ENCODE measurements at places on chromosomes 2 and 18.

- DNase-seq: peak; percentile 42
Measured at GRCh38 chr2:200575957-200576356, 9.9 kb upstream of the AOX1 start.

DNA sequence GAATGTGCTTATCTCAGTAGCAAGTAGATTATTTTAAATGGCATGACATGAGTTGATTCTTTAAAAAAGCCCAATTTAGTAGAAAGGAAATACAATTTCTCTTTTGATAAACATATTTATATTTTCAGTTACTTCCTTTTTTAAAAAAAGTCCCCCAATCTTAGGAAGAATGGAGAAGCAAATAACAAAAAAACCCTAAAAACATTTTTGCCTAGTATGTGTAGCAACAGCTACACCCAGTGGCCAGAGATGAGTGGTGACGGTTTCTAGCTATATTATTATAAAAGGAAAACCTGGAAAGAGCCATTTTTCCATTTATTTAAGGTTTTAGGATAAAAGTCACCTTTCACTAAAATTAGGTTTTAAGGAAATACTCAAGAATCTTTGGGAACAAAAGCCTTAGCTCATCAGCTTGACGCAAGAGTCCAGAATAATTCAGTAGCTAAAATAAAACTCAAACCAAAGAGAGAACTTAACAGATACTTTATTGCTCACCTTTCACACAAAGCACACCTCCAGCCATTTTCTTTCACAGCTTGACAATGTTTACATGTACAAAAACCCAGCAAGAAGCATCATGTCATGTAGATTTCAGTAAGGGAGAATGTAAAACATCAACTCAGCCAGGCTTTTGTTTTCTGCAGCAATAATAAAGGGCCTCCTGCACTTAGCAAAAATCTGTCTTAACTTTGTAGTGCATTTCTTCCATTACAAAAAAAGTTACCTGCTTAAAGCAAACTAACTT, 15.7 kb downstream of the FAM98A start:
- peak; percentile 53 for DNase-seq

GRCh38 chr2:42917425-42917927, 125.1 kb upstream of the HAAO start:
- no peak for DNase-seq

DNA sequence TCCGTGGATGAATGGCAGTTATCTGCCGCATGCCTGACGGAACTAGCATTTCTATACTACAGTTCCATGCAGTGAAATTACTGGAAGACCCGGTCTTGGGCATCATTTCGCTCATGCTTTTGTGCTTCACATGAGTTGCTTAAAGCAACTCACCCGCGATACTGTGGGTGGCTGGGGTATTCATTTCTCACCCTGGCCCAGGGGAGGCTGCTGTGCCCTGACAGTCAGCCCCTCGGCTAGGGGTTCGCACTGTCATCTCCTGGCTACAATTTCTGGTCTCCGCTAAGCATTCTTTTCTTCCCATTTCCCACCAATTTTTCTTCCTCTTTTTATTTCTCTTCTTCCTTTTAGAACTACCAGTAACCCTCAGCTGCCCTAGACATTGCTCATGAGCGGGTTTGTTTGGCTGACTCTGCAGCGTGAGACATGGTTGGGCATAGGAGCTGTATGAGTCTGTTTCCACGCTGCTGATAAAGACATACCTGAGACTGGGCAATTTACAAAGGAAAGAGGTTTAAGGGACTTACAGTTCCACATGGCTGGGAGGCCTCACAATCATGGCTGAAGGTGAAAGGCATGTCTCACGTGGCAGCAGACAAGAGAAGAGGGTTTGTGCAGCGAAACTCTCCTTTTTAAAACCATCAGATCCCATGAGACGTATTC, 16.5 kb upstream of the CNDP2 start:
- DNase-seq: no peak

DNA sequence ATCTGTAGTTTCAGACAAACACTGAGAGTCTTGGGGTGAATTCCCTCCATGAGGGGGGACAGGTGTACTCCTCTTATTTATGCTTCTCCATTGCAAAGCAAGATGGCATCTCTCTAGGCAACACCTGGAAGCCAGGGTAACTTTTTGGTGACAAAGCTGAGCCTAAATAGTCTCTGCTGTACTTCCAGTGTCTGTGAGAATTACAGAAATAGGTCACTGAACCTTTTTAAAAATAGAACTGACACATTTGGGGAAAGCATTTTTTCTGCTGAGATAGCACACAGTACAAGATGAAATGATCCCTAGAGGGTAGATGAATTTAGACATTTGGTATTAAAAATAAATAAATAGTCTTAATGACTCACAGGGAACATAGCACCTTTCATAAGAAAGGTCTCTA, 71.7 kb upstream of the SP3 start:
- no peak for DNase-seq

DNA sequence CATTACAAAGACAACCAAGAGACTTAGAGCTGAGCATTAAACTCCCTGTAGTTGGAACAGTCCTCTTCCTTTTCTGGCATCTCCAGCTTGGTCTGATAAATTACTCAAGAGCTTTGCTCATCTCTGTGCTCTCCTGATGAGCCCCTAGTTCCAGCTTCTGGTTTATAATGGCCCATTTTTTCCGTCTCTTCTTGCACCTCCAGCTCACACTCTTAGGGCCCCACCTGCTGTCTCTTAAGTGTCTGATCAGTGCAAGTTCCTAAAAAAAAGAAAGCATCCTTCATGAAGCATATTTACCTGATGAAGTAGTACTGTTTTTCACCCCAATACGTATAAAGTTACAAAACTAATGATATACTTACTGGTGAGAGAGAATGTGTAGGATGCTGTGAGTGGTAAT, 822.9 kb downstream of the RNF144A start:
- DNase-seq: no peak

- no peak for DNase-seq
Measured at GRCh38 chr18:62781262-62781661, 65.9 kb downstream of the PHLPP1 start.

- no peak for DNase-seq
Measured at GRCh38 chr2:135676031-135676430, 65.6 kb upstream of the UBXN4 start.

DNA sequence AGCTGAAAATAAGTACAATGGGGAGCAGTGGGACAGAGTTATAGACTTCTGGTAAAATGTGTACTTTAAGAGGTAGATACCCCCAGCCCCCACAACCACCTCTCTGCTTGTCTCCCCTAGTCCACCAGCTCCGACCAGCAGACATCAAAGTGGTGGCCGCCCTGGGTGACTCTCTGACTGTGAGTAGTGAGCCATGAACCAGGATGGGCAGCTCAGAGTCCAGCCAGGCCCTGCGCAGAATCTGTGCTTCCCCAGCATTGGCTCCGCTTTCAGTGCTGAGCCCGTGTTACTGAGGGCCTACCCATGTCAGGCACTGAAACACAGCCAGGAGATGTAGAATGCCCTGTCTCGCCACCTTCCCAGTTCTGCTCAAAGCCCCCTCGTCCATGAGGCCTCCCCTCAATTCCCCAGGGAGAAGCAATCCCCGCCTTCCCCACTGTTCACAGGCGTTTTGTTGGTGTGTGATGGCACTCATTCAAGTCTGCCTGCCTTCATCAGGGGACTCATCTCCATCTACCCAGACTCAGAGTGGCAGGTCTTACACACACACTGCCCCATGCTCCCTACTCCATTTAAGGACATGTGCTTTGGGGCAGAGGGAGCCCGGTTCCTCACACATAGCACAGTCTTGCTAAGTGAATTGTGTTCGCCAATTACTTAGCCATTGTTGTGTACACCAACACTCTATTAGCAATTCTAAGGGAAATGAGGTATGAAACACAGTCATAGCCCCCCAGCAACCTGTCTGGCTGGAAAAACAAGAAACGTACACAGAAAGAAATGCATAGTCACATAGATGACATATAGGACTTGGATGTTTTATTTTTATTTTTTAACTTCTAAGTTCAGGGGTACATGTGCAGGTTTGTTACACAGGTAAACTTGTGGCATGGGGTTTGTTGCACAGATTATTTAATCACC, 122.6 kb downstream of the PLB1 start:
- no peak for DNase-seq

DNA sequence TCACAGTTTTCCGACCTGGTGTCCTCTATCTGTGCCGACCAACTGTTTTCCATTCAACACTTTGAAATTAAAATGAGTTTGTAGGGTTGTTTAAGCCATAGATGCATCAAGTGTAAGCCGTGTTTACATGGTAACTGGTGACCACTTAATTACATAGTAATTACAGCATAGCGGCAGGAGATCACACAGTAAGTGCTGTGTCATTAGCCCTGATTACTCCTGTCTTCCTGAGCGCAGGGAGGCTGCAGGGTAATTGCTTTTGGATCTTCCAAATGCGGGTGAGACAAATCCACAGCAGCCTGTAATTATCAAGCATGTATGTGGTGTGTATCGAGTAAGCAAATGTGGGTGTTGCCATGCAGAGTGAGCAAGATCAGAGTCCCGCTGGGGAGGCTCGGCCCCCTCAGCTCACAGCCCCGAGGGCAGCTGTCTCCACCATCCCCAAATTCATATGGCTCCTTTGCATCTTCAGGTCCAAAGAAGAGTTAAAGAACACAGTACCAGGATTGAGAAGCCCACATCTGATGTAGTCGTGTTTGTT, 71.5 kb upstream of the HDAC4 start:
- no peak for DNase-seq

DNA sequence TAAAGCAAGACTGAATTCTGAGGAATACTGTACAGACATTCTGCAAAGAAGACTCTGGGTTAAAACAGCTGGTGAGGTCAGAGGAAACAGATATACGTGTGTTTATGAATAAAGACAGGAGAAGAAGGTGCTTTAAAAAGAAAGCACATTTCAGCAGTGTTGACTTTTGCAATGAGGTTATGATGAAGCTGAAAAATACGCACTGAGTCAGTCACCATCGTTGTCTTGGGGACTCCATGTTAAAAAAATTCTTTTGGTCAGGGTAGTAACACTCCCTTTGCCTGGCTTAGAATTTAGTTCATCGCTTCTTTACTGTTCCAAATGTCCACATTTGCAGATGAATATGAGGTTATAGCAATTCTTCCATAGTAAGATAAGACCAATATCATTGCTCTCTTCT, 1049.0 kb downstream of the TSN start:
- no peak for DNase-seq

GRCh38 chr2:28035163-28035690, 144.7 kb downstream of the BABAM2 start:
- no peak for DNase-seq

GRCh38 chr2:223108351-223109050, 56.5 kb downstream of the KCNE4 start:
- no peak for DNase-seq

GRCh38 chr2:12624905-12625598, 91.7 kb upstream of the TRIB2 start:
- no peak for DNase-seq

DNA sequence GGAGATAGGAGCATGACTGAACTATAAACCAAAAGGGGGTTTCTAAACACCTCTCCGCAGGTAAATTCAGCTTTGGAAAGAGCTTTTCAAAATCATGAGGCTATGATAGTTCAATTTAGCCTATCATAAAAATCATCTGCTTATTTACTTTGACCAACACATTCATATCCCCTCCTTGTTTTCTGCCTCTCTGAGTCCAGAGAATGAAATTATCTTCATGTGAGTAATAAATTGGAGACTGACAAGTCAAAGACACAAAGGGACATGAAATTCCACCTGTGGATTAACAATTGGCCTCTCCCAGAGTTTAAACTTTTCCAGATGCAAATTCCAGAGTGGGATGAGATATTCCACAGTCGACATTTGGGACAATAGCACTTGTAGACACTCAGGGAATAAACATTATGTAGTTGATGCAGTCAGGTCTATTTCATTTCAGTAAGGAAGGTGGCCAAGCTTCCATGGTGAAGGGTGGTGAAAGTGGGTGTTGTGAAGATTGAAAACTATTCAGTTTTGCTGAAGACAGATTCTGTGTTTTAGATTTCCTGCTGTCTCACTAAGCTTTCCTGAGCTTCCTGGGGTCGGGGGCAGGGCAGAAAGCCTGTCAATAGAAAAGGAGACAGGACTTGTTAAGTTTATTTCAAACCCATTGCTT, 84.7 kb downstream of the CDC42EP3 start:
- DNase-seq: no peak

DNA sequence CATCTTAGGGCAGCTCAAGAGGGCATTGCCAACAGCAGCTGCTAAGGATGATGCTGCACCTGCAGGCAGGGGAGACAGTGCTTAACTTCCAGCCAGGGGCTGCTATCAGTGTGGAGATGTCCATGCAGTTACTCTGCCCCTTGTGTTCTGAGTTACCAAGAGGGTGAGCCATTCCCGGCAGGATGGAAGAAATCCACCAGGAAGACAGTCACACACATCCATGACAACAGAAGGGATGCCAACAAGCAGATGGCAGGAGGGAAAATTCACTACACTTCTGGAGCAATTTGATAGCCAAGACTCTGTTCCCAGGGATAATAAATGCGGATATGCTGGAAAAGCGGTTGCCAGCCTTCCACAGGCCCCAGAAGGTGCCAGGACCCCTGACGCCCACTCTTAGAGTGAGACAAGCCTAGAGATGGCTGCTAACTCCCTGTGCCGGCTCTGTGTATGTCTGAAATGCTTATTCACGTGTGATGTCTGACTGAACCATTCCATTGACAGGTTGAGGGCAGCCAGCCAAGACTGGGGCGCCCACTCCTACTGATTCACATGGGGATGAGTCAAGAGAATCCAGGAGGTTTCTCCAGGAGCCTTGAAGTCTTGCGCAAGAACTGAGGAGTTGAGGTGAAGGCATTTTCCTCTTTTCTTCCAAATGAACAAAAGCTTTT, 24.5 kb downstream of the LOXHD1 start:
- DNase-seq: no peak

GRCh38 chr2:68837861-68838341, 33.3 kb downstream of the BMP10 start:
- no peak for DNase-seq

DNA sequence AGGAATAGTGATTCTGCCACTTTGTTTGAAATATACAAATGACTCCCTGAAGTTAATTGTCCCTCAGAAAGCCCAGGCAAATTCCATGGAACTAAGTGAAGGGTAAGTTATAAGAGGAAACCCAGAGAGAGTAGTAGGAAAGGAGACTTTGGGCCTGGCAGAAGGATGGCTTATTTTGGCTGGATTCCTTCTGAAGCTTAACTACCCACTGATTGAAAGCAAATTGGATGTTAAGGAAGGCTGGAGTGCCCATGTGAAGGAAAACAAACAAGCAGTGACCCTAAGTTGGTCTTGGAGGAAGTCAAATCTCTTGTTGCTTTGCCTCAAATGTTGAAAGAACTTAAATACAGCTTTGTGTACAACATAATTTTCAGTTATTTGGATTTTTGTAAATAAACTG, 1106.4 kb upstream of the ZEB2 start:
- DNase-seq: no peak

DNA sequence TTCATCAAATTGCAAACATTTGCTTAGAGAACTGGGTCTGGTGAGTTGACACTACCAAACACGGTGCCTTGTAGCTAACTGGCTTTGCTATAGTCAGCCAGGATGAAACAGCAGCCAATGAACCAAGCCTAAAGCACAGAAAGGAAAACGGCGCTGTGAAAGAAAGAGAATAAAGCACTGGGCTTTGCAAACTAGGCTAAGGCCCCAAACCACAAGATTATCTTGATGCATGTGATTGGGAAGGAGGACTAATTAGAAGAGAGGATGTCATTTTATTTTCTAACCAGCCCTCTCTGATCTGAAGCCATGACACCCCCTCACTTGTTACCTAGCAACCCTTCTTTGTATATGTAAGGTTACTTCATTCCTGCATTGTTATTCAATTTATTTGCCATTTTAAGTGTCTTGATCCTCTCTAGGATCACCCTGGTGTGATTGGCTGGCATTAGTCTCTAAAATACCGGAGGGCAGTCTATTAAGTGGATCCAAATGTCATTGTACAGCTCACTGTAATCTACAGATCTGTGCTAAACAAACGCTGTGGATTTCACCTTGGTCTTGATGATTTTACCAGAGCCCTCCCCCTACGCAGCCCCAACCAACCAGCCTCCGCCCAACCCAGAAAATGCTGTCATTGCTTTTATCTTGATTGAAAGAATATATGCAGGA, 395.4 kb upstream of the ACVR2A start:
- DNase-seq: peak; percentile 72

All from CD4-positive, alpha-beta T cell treated with Interleukin-17A for 1 hour (primary cell).